ENCODE measurements at places on chromosomes 1 and 21.
A peak's percentile ranks its signal among the peaks of the same experiment; 100 is the strongest.

GRCh38 chr1:112356765-112357164 lies 39.2 kb upstream of the CTTNBP2NL start:
- no peak for DNase-seq

- no peak for DNase-seq
Observed at GRCh38 chr1:2514863-2515762, 11.3 kb downstream of the PANK4 start.

DNA sequence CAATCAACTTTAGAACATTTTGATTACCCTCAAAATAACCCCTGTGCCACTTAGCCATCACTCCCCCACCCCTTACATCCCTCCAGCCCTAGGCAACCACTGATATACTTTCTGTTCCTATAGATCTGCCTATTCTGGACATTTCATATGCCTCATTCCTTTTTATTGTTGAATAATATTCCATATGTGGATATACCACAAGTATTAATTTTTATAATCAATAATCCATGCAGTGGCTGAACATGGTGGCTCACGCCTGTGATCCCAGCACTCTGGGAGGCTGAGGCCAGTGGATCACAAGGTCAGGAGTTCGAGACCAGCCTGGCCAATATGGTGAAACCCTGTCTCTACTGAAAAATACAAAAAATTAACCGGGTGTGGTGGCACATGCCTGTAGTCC lies 20.1 kb upstream of the MED18 start:
- no peak for DNase-seq

DNA sequence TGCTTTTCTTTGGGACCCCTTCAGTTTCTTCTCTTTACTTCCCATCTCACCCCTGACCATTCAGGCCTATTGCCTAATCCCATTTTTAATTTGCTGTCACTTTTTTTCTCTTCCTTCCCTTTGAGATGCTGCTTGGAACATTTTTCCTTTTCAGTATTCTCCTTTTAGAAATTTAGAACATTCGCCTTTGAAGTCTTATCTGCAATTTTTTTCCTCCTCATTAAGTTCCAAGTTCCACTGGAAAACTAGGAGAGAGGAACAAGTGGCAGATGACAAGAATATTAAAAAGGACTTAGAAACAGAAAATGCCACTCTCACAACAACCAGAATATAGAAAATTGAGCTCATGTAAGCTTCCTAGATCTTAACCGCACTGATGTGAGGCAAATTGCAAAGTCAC lies 126.6 kb downstream of the PSMG1 start:
- no peak for DNase-seq

DNA sequence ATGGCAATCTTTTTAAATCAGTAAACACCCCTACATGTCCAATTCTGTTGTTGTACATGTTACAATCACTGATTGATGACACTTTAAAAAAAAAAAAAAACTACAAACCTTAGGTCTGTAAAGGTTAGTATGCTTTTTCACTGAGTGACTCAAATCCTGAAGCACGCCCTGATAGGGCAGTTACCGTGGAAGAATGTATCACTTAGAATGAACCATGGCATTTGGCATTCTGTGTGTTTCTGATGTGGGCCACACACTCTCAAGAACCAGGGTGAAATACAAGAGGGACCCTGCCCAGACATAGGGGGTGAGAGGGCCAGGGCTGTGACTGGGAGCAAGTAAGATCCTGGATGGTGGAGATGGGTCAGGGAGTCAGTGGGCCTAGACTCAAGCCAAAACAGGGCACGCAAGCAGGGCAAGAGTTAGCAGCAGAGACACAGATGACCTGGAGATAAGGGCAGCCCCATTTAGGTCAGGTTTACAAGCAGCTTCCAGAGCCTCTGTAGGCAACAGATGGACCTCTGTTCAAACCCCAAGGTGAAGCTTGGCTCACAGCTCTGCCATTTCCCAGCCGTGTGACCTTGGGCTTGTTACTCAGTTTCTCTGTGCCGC lies 47.6 kb upstream of the DMRTB1 start:
- DNase-seq: no peak

DNA sequence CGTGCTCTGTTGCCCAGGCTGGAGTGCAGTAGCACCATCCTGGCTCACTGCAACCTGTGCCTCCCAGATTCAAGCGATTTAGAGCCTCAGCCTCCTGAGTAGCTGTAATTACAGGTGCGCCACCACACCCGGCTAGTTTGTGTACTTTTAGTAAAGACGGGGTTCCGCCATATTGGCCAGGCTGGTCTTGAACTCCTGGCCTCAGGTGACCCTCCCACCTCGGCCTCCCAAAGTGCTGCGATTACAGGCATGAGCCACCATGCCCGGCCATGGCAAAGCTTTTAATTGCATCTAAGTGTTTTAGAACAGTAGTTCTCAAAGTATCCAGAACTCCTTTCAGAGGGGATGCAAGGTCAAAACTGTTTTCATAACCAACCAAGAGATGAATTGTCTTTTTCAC lies 25.1 kb upstream of the IFNGR2 start:
- no peak for DNase-seq

DNA sequence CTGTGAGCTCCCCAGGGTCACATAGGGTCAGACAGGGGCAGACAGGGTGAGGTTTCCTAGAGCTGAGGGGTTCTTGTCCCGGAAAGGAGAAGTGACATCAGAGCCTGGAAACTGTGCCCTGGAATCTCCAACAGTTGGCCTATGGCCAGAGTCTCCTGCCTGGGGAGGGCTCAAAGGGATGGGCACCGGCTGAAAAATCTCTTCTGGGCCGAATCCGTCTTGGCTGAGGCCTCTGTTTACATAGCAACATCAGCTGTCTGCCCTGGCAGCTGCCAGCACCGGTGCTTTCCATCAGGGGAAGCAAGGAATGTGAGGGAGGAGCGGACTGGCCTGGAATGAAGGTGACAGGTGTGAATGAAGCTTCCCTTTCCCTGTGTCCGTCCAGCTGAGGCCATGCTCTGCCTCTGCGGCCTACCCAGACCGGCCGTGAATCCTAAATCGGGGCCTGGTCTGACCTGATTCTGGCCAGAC lies 30.7 kb downstream of the VASH2 start:
- peak; percentile 21 for DNase-seq

GRCh38 chr1:214010717-214011116 lies 22.9 kb downstream of the PROX1 start:
- DNase-seq: no peak

DNA sequence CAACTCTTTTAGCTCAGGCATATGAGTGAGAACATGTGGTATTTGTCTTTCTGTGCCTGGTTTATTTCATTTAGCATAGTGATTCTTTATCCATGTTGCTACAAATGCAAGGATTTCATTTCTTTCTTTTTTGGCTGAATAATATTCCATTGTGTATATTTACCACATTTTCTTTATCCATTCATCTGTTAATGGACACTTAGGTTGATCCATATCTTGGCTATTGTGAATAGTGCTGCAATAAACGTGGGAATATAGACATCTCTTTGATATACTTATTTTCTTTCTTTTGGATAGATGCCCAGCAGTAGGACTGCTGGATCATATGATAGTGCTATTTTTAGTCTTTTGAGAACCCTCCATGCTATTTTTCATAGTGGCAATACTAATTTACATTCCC lies 30.8 kb downstream of the ASB17 start:
- DNase-seq: no peak

DNA sequence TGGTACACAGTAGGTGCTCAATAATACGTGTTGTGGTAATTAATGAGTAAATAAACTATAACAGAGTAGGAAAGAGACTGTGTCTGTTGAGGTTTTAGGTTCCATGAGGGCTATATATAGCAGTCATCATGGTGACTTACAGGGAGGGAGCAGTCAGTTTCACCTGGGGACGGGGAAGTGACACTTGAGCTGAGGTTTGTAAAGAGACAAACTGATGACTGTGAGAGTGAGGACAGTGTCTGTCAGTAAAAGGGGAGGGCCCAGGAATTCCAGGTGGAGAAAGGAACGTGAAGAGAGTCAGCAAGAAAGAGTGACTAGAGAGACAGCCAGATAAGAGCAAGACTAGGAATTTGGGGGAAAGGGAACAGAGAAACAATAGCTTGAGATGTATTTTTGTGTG lies 30.2 kb downstream of the ABCA4 start:
- DNase-seq: no peak

DNA sequence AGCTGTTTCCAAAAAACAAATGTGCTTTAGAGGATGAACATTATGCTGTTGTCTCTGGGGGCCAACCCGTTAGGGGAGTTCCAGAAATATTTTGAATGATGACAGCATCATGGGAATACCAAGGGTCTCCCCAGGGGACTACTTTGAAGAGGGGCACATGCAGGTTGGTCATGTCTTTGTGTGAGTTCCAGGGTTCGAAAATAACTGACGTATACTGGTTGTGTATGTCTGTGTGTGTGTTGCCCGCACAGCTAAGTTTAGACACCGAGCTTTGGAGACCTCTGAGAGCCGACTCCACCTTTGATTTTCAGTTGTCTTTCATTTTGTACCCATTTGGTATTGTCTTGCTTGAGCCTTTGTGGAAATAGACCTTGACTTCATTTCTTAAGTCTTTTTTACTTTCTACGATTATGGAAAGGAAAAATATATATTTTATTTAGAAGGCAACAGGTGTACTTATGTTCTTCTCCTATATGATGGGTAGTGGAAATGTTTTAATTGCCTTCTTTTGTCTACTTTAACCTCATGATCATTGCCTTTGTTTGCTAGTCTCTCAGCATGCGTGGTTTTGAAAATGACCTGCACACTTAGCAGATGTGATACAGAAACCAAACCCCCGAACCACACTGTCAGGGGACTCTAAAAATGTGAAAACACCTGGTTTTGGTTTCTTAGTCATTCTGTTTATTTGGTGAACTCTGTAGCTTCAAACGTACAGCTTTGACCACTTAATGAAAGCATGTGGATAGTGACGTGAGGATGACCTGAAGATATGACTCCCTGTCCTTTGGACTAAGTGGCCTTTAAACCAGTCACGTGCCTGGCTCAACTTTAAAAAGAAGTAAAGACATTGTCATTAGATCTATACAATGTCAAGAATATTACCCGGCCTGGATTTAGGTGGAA lies 56.5 kb downstream of the GALNT2 start:
- DNase-seq: no peak

DNA sequence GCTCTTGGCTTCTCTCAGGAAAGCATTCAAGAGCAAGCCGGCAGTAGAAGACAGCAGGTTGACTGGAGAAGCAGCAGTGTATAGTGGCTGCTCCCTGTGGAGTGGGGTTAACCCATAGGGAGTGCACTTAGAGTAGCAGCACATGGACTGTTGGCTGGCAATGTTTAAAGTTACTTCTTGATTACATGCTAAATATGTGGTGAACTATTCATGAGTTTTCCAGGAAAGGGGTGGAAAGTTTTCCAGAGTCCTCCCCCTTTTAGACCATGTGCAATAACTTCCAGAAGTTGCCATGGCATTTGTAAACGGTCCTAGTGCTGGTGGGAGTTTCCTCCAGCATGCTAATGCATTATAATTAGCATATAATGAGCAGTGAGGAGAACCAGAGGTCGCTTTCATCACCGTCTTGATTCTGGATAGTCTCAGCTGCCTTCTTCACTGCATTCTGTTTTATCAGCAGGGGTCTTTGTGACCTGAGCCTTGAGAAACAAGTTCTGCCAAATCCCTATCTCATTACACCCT lies 131.8 kb downstream of the CCDC185 start:
- no peak for DNase-seq

- DNase-seq: no peak
Observed at GRCh38 chr1:32094746-32095521, 12.9 kb upstream of the KPNA6 start.

- DNase-seq: no peak
Observed at GRCh38 chr1:236870721-236871120, 75.6 kb downstream of the MTR start.

- DNase-seq: no peak
Observed at GRCh38 chr1:221845650-221846371, 103.9 kb upstream of the DUSP10 start.

- DNase-seq: no peak
Observed at GRCh38 chr1:1185101-1185765, 11.6 kb downstream of the TTLL10 start.

GRCh38 chr1:67298762-67299161 lies 8.9 kb upstream of the IL12RB2 start:
- no peak for DNase-seq

- DNase-seq: no peak
Observed at GRCh38 chr1:7418442-7419080, 352.5 kb upstream of the VAMP3 start.

DNA sequence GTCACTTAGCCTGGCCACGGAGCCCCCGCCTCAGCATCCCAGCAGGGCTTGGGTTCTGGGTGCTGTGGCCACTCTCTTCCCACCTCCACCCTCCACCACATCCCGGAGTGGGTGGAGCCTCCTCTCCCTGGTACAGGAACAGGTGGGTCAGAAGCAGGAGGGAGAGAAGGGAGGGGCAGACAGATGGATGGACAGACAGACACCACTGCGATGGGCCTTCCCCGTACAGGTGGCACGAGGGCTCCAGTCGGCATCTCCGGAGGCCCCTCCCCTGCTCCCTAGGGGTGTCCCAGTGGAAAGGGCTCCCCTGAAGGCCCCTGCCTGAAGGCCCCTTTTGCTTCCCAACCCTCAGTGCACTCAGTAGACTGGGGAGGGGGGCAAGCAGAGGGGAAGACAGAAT lies 96.9 kb upstream of the TARDBP start:
- no peak for DNase-seq

DNA sequence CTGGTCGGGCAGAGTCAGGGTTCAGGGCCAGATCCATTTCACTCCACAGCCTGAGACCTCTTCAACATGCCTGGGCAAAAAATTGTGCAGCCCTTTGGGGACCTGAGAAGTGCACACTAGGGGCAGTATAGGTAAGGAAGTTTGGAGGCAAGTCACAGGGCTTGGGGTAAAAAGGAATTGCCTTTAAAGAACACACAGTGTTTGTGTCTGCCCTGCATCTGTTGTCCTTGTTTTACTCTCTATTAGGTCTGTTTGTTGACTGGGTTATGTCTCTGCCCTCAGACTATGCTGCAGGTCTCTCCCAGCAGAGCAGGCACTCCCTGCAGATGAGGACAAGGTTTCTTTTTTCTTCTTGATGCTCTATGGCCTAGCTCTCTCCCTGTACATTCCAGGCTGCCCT lies 22.0 kb downstream of the LDLRAD2 start:
- no peak for DNase-seq

DNA sequence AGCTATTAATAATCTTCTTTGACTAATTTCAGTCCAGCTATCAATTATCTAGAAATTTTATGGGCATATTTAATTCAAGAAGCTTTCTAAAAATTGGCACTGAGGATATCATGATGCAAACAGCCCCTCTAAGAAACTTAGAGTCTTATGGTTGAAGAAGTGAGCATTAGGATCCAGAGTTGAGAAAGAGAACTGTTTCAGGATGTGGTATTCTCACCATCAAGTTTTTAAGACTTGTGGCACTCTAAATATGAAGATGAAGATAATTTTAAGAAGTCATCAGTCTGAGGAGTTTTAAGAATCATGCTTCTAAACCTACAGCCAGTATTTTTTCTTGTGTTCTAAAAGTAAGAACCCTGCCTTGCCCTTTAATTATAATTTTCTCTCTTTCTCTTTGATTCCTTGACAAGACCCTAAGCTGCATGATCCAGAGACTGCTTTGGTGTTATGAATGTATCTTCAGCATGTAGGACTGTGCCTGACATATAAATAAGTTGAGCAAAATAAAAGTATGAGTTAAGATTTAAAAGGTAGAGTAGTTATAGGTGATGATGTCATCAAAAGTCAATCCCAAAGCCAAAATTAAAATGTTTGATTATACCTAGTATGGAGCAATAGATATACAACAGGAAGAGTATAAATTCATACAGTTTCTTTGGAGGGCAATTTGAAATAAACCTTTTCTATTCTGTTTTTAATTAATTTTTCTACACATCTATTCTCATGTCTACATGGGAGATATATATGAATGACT lies 39.1 kb downstream of the RPS6KC1 start:
- no peak for DNase-seq
